ENCODE measurements at places on chromosomes 13 and 19.

- no peak for DNase-seq
Measured at GRCh38 chr19:58393725-58394033, 1.8 kb upstream of the RNF225 start.

- DNase-seq: no peak
Measured at GRCh38 chr19:47111682-47112165, 1.9 kb downstream of the ZC3H4 start.

DNA sequence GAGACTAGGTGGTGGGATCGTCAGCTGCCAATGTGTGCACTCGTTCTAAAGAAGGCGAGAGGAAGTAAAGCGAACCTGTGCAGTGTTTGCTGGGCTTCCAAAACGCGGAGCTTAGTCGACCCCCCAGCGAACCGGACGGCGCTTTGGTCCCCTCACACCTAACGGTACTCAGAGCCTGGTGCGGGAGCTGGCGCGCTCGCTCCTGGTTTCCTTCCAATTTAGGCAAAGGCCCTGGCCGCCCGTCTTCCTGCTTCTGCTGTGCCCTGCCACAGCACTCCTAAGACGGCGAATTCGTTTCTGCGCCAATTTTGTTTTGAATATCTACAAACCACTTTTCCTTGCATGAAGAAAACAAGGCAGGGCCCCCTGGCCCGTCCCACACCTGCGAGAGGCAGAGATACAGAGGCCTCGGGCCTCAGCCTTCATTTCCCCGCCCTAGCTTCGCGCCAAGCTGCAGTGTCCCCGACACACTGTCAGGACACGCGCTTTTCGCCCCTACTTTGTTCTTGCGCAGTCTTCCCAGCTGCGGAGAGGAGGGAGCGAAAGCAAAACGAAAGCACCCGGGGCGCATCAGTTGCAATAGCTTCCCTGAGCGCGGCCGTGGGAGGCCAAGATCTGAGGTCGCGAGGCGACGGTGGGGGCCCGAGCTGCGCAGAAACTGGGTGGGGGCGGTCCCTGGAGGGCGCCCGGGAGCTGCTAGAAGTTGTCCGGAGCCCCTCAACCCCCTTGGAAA, 111.9 kb downstream of the KCNRG start:
- no peak for DNase-seq

- no peak for DNase-seq
Measured at GRCh38 chr19:15025217-15025616, 24.1 kb upstream of the CASP14 start.

GRCh38 chr13:74346960-74347359, 212.8 kb upstream of the KLF12 start:
- DNase-seq: no peak
